DMS79 treated with DMSO at 0.1 percent for 48 hours (cell line): ENCODE measurements at places on chromosomes 7 and 10.

- DNase-seq: no peak
Observed at GRCh38 chr7:102045681-102046372, 228.4 kb downstream of the CUX1 start.

- no peak for DNase-seq
Observed at GRCh38 chr7:2665359-2665791, 22.6 kb upstream of the AMZ1 start.

DNA sequence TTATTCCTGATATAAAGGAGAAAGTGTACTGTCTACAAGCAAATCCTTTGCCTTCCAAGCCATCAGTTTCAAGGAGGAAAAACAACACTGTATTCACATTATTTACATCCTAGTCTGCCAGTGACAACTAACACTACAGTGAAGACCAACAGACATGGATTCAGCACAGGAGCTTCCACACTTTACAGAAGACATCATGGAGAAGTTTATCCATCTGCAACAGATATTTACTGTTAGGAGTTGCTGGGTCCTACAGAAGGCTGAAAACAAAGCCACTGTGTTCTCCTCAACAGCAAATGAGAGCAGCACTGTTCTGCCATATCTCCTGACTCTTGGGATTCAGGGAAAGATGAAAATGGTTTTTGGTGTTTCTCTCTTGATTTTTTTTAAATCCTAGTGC lies 31.9 kb downstream of the NAPEPLD start:
- no peak for DNase-seq

DNA sequence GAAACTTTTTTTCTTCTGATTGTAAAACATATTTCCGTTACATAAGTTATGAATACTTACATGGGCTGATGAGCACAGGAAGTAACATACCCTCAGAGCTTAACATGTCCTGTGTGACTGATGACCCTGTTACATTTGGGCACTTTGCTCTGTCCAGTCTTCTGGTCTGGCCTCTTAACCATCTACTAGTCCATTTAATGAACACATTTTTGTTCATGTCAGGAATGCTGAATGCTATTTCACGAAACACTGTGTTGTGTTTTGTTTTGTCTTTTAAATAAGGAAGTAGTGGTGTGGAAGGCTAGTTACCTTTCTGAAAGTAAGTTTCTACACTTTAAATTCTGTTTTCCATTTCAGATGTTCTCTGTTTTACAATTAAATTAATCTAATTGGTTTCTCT lies 77.7 kb downstream of the RBM33 start:
- DNase-seq: no peak

DNA sequence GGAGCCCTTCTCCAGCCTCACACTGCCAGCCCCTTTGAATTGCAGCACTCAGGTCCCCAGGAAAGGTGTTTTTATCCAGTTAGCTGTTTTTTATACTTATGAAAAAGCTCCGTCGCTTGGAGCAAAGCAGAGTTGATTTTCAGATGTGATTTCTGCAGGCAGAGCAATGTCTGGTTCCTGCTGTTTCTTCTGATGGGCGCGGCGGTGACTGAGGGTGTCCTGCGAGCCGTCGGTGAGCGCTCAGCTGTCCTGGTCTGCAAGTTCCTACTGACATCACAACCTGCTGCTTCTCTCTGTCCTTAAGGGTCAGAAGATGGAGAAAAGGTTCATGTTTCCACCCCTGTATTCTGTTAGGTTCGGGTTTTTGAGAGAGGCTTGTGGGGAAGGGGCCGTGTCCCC lies 109.6 kb upstream of the FAM20C start:
- DNase-seq: no peak

- DNase-seq: no peak
Observed at GRCh38 chr10:95450188-95450587, 111.0 kb downstream of the SORBS1 start.

- DNase-seq: no peak
Observed at GRCh38 chr7:157041004-157041403, 30.5 kb upstream of the MNX1 start.

DNA sequence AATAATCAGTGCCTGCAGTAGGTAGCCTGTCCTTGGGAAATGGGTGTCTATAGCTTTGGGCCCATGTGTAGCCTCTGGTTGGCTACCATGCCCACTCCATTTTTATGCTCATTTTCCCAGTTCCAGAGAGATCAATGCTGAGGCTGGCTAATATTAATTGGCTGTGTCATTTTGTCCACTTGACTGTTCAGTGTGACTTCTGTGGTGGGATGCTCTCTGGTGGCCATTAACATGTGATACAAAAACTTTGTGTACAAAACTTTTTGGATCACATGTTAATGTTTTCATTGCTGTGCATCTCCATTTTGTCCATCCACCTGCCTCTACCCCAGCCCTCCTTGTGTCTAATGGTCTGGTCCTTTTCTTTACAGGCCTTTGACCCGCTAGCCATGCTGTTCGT lies 22.7 kb downstream of the VIM start:
- DNase-seq: no peak

DNA sequence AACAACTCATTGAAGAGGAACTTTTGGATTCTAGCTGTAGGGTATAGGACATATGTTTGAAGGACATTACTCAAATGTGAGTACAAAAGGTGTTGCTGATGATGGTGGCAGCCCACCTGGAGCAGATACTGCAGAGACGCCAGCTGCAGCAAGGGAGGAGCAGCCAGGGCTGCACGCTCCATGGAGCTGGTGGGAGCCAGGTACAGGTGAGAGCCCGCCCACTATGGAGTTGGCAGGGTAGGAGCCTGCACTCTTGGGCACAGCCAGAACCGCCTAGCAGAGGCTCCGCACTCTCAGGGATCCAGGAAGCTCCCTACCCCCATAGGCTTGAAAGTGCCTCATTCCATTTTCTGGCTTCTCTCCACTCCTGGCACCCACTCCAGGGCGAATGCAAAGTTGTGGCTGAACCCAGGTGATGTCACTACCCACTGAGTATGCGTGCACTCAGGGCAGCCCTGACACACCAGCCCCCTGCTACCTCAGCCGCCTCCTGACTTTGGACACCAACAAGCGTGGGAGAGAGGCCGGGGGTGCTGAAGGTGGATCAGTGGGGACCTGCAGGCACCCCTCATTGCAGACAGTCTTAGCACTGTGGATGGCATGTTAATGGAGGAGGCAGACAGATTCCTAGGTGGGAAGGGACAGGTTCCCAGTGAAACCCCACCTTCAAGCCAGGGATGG lies 761.1 kb downstream of the IPMK start:
- DNase-seq: no peak

- DNase-seq: no peak
Observed at GRCh38 chr7:22125436-22125835, 179.7 kb upstream of the CDCA7L start.

DNA sequence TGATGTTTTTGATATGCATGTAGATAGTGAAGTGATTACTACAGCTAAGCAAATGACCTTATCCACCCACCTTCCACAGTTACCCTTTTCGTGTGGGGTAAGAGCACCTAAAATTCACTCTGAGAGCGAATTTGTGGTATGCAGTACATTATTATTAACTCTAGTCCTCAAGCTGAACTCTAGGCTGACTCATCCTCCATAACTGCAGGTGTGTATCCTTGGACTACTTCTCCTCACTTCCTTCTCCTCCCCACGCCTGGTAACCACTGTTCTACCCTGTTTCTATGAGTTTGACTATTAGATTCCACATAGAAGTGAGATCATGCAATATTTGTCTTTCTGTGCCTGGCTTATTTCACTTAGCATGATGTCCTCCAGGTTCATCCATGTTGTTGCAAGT lies 484.6 kb downstream of the GATA3 start:
- DNase-seq: no peak
